Cerebellar nuclear complex (tissue), 1 donor: ENCODE measurements at places on chromosomes 2 and 18.

GRCh38 chr2:172096626-172097547 is 5.8 kb downstream of the DLX2 start:
- DNase-seq = no peak

DNA sequence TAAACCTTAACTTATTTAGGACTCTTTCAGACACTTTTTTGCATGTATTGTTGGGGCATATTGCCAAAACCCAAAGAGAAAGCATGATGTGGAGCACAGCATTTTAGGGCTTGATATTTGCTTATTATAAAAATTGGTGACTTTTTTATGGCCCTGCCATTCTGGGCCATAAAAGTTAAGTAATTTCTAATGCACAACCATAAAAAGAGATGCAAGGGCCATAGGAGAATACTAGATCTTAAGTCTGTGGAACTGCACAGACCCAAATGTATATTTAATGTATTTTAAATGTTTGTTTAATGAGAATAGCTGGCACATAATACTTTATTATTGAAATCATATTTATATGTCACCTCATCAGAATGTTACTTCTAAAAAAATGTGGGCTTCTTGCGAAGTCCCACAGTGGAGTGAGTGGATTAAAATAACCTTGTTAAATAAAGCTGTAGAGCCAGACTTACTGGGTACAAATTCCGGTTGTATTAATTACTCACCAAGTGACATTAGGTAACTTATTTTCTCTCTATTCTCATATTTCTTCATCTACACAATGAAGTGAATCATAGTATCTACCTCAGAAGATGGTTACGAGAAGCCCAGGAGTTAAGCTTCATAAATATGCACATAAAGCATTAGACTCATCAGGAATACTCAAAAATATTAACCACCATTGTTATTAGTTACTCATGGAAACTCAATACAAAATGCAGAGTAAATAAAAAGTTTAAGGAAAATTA is 52.2 kb downstream of the HNMT start:
- no peak for DNase-seq

DNA sequence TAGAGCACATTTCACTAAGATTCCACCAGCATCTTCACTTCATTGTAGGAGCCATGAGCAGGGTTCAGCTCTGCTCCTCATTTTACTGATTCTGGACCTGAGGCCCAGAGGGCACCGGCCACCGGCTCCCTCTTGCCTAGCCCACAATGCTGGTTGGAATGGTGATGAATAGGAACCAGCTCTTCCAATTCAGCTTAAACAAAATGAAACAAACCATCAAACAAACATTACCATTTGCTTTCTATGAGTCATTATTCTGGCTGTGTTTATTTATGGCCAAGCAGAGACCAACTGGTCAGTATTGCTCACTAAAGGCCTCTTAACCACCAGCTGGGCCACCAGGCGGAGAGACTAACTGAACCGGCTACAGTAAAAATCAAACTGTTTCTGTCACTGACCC is 176.7 kb downstream of the MTX2 start:
- no peak for DNase-seq

- DNase-seq = no peak
Measured at GRCh38 chr2:192139813-192140212, 54.9 kb downstream of the TMEFF2 start.

DNA sequence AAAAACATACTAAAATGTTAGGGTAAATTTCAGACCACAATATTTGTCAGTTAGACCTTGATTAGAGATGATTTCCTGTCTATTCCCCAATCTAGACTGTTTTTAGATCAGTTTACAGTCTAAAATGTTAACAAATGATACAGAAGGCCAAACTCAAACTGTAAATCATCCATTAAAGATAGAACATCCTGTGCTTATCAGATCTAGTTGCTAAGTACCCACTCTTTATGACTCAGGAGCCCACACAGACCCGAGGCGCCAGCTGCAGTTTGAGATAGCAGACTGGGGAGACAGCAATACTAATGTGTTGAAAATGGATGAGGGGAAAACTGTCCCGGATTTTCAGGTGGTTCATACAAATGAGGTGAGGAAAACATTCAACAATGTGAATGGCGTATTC is 113.3 kb downstream of the SCG2 start:
- no peak for DNase-seq

GRCh38 chr18:76538846-76539245 is 43.8 kb upstream of the ZNF516 start:
- DNase-seq = no peak

DNA sequence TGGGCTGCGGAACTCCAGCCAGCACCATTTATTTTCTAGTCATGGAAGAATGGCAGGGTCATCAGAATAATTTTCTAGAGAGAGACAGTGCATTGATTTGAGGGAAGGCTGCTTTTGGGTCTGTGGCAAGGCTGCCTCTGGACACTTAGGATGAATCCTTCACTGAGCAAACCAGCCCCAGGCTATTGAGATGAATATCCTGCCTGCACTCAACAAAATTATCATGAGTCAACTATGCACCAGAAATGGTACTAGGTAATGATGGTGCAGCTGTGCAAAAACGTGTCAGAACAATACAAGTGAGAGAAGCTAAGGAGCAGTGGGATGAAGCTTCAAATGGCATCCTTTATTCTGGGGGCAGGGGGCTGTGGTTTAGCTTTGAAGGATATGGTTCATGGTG is 115.8 kb downstream of the SPHKAP start:
- DNase-seq = no peak

DNA sequence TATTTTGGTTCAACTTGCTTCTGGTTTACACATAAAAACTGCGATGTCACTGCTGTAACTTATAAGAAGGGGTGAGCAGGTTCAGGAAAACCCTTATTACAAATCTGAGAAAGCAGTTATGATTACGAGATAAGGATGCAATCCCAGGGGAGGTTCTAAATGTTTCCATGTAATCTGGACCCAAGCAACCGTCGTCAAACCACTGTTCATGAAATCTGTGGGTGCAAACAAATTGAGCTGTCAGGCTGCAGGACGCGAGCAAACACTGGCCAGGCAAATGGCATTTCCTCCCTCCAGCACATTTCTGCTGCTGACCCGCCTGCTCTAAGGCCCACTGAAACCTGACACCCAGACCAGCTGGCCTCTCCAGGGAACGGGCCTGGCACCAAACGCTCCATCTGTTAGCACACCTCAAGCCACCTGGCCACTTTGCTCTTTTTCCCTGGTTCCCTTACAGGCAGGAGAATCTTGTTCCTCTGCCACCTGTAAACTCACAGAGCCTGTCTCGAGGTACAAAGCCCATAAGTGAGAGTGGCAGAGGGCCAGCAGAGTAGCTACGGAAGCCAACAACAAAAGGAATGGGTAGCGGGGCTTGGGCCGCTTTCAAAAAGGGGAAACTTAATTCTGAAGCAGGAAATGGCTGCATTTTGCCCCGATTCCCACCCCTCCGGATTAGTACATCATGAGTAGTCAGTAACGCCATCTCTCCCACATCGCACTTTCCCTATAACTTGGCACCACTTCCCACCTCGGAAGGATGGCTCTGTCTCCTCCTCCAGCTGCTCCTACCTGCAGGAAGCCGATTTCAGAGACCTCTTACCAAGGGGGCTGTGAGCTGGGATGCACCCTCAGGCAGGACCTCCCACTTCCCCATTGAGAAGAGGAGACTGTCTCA is 26.5 kb downstream of the CRACDL start:
- DNase-seq = peak; percentile 77

GRCh38 chr2:31233231-31233630 is 721 bp upstream of the EHD3 start:
- DNase-seq = no peak
